ENCODE measurements at places on chromosomes 6 and 20.

- no peaks in the 10 kb centered on the region for H3K36me3 ChIP-seq
- no peak overlapping the region for H3K27ac ChIP-seq
- H3K4me3 ChIP-seq: no peak overlapping the region
- no peaks in the 10 kb centered on the region for H3K27me3 ChIP-seq
Measured at GRCh38 chr6:67863346-67863745, 771.7 kb upstream of the ADGRB3 start.

DNA sequence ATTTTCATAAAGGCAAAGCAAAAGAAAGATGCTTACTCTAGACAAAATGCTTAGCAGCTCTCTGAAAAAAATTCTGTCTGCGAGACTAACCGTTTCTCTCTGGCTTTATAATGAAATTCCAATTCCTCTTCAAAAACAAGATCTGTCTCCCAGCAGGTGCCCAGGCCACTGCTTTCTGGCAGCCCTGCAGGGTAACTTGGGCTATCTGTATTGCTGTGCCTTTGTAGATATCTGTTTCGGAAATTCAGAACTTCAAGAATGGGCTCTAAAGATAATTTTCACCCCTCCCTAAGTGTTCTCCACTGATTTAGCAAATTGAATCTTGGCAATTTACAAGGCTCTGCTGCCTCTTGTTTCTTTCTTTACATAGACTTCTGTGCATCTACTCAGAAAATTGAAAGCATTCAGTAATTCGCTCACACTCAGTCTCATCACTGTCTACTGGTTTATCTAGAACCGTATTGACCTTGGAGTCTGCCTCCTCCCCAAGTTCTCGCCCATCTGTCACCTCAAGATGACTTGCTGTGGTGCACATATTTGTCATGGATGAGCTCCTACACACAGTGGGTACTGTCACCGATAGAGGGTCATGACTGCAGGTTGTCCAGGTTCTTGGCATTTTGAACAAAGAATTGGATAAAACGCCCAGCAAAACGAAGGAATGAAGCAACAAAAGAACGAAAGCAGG lies 26.4 kb upstream of the FABP7 start:
- H3K27ac ChIP-seq: no peak overlapping the region
- no peak for DNase-seq
- no peaks in the 10 kb centered on the region for H3K27me3 ChIP-seq
- no peaks in the 10 kb centered on the region for H3K36me3 ChIP-seq

DNA sequence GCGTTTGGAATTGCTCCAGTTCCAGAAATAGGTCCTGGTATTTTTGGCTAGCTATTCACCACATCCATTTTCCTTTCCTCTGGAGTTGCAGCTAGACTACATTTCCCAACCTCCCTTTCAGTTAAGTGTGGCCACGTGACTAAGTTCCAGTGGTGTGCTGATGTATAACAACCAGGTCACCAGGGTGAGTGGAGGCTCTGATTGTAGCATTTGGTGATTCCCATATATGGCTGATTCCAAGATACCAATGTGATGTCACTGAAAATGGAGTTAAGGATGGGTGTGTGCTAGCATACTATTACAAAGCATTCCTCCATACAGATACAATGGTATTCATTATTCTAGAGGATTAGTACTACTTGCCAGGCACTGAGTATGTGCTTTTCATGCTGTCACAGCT lies 49.7 kb upstream of the STK35 start:
- no peak for DNase-seq
- no peaks in the 10 kb centered on the region for H3K4me1 ChIP-seq
- H3K27me3 ChIP-seq: no peaks in the 10 kb centered on the region
- H3K36me3 ChIP-seq: no peaks in the 10 kb centered on the region
- H3K27ac ChIP-seq: no peak overlapping the region
- no peak overlapping the region for H3K4me3 ChIP-seq

GRCh38 chr6:137271245-137272183 lies 52.3 kb upstream of the IFNGR1 start:
- H3K36me3 ChIP-seq: no peaks in the 10 kb centered on the region
- peak; percentile 60 for DNase-seq
- H3K4me3 ChIP-seq: no peak overlapping the region
- H3K27me3 ChIP-seq: no peaks in the 10 kb centered on the region
- no peaks in the 10 kb centered on the region for H3K4me1 ChIP-seq

DNA sequence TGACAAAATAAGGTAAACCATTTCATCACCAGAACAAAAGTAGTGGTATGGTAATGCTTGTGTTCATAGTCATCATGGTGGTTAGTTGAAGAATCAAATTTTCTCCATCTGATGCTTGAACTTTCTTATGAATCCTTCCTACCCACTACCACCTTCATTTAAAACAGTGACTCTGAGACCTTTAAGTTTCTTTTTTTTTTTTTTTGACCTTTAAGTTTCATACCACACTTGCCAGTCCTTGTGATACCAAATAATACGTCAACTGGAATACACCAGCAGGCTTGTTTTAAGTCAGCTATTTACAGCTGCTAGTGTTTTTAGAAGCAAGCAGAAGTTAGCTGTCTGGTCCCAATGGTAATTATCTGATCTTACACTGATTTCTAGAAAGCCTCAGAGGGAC lies 413.4 kb upstream of the SOX4 start:
- H3K4me1 ChIP-seq: peaks cover 13% of the 10 kb centered on the region
- no peaks in the 10 kb centered on the region for H3K36me3 ChIP-seq
- no peak overlapping the region for H3K27ac ChIP-seq
- DNase-seq: no peak

- no peak overlapping the region for H3K4me3 ChIP-seq
- no peaks in the 10 kb centered on the region for H3K27me3 ChIP-seq
- no peak for DNase-seq
Measured at GRCh38 chr6:140463312-140463710, 1088.9 kb upstream of the CITED2 start.

DNA sequence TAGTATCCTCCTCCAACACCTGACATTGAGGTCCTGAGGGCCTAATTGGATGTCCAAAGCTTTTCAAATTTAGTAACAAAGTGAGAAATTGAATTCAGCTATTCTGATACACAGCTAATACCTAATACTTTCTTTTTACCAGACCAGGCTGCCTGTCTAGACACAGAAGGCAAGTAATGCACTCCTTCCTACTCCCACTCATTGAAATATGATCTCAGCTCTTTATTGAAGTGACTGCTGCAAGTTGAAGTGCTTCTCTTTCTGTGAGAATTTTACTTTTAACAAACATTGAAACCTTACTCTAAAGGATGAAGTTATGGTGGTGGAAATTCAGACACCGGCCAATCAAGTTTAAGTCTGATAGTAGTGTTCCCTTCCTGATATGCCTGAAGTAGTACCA lies 90.8 kb upstream of the OGFRL1 start:
- H3K27ac ChIP-seq: no peak overlapping the region
- H3K4me1 ChIP-seq: no peaks in the 10 kb centered on the region
- DNase-seq: no peak

DNA sequence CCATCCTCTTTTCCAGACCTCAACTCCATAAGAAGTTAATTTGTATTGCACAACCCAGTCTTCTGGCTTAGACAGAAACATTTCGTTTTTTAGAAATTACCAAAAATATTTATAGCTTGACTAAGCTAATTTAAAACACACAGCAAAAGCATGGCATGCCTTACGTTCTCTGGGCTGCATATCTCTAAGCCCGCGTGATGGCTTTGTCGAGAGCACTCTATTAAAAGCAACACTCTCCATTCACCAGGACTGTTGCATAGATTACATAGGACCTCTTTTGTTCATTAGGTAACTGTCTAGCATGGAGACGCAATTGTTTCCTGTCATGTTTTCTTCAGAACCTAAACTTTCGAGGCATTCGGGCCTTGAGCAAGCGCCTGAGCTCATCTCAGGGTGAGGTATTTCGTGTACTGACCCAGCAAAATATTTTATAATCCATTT lies 104.5 kb downstream of the IBTK start:
- H3K27ac ChIP-seq: peak overlapping the region; percentile 54
- H3K4me3 ChIP-seq: no peak overlapping the region
- no peaks in the 10 kb centered on the region for H3K27me3 ChIP-seq
- H3K4me1 ChIP-seq: peaks cover 24% of the 10 kb centered on the region
- no peaks in the 10 kb centered on the region for H3K36me3 ChIP-seq

DNA sequence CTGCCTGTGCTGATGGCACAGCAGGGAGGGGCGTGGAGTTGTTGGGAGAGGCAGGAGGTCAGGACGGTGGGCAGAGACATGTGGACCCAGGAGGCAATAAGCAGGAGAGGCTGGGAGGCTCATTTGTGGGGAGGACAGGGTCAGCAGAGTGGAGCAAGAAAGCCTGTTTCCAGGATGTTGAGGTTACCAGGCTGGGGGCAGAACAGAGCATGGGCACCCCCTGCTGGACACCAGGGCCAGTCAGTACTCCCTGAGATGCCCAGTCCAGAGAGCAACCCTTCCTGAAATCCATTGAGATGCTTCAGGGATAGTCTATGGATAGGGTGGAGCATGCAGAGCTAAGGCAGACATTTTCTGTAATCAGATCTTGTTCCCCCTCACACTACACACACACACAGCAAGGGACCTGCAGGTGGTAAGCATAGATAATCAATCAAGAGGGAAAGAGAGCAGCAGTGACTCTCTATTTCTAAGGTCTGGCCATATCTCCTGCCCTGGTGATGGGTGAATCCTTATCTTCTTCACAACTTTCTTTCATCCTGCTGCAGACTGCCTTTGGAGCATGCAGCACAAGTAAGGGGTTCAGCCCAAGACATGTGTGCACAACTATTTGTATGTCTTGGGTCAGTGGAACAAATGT lies 41.7 kb downstream of the MOCS1 start:
- H3K4me3 ChIP-seq: no peak overlapping the region
- no peaks in the 10 kb centered on the region for H3K27me3 ChIP-seq
- peak; percentile 54 for DNase-seq
- no peaks in the 10 kb centered on the region for H3K4me1 ChIP-seq

DNA sequence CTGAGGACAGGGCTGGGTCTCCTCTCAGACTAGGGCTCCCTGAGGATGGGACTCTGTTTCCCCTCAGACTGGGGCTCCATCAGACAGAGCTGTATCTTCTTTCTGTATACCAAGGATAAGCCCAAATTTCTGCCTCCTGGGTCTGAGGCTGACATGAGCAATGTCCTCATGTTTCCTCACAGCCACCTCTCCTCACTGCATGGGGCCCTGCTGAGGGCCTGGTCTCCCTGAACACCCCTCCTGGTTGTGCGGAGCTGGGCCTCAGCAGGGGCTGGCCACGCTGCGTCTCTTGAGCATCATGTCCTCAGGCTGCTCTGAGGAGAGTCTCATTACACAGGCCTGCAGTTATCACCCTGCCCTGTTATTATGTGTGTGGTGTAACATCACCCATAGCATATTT lies 144.6 kb downstream of the LRFN2 start:
- no peaks in the 10 kb centered on the region for H3K4me1 ChIP-seq
- H3K27me3 ChIP-seq: no peaks in the 10 kb centered on the region
- no peak for DNase-seq
- H3K4me3 ChIP-seq: no peak overlapping the region
- no peak overlapping the region for H3K27ac ChIP-seq
